ENCODE measurements at places on chromosomes 6 and 20. TPM values are rescaled to one million over a fixed set of nuclear protein-coding genes. Genes with fewer than 3 reads are reported as not detected.
A peak's percentile ranks its signal among the peaks of the same experiment; 100 is the strongest.

GRCh38 chr6:156423829-156424228 is 353.3 kb upstream of the ARID1B start:
- DNase-seq: peak; percentile 23

DNA sequence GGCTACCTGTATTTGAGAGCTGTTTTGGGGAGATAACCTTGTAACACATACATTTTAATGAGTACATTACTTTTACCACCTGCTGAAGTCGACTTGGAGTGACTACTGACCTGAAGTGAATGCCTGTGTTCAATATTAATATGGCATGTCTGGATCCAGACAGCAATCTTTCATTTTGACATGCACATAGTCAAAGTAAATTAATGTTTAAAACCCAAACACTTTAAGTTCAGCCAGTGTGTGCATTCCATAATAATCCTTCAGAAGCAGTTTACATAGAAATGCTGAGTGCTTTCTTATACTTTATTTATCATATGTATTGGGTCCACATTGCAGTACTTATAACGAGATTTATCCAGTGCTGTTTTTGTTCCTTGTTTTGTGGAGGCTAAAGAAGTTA is 38.0 kb downstream of the CDKAL1 start:
- no peak for DNase-seq

The MCCD1 gene
- total RNA-seq: not detected

DNA sequence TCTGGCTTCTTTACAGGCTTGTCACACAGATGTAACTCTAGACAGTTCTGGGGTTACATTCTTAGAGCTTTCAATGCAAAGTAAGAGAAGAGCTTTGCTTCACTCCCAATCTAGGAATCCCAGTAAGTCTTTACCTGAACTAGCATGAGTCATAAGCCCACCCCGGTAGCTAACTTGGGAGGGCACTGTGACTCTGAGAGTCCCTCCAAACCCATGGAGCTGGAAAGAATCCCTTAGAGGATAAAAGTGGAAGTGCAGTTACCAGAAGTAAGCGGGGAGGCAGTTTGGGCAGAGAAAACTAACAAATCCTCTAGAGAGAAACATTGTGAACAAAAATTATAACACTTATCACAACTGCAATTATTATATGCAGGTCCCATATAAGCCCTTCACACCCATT is 84.0 kb upstream of the SMLR1 start:
- no peak for DNase-seq

GRCh38 chr6:41258196-41258493 is 28.3 kb downstream of the TREM1 start:
- no peak for DNase-seq

The C6orf163 gene
- total RNA-seq: 2.7 TPM

GRCh38 chr6:147820520-147820919 is 312.0 kb downstream of the SAMD5 start:
- DNase-seq: no peak

- DNase-seq: no peak
Measured at GRCh38 chr6:34867484-34867883, 20.4 kb downstream of the TAF11 start.

DNA sequence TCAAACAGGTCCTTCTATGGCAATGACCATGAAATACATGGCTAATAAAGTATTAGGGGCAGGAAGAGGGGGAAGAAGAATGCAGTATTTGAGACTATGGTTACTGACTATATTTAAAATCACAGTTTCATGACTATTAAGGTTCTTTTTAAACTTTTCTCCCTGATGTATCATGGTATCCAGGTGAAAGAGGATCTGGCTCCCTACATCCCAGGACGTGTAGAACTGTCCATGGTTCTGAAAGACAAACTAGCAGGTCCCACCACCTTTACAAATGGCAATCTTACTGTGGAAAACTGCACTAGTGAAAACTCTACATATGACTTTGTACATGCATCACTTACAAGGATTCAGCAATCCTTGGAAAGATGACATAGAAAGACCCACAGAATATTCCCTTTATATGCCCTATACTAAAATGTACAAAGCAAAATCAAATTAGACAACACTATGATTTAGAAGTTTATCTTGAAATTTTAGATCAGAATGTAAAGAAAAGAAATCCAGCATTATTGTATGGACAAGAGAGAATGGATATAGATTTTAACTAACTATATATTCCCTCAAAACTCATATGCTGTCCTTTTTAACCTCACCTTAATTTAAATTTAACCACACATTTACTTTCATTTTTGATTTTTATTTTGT is 33.5 kb downstream of the RPP21 start:
- DNase-seq: no peak

- no peak for DNase-seq
Measured at GRCh38 chr20:41287327-41287726, 30.2 kb downstream of the ZHX3 start.

- DNase-seq: no peak
Measured at GRCh38 chr20:58619864-58620431, 31.1 kb upstream of the STX16 start.

DNA sequence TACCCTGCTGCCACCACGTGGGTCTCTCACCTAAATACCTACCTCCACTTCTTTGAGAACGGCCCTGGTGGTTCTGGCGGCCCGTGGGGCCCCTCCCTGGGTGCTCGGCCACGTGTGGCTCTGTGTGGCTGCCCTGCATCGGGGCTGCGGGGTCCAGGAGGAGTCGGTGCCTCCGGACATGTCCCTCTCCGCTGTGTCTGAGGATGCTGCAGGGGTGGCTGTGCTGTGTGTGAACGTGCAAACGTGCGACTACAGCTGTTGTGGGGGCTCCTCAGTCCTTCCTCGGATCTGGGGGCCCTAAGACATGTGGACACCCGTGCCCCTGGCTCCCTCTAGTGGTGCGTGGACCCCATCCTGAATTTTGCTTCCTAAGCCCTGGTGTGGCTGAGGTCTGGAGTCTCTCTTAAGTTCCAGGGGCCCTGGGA is 691.8 kb downstream of the QKI start:
- DNase-seq: no peak

The ABCF1 gene
- total RNA-seq: 64.6 TPM

GRCh38 chr20:25016471-25016870 is 23.9 kb upstream of the APMAP start:
- DNase-seq: no peak

DNA sequence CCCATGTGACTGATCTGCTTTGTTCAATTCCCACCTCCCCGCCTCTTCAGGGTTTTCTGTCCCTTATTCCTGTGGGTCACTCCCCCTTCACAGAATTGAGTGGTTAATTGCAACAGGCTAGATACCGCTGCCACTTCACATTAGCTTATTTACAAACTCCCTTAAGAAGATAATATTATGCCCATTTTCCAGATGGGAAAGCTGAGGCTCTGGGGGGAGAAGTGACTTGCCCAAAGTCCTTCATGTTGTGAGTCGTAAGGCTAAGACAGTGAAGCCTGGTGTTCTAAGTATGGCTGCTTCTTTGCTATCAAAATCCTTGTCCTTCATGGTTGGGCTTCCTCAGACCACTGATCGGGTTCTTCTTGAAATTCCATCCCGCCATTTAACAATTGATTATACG is 39.9 kb upstream of the PBOV1 start:
- DNase-seq: no peak

DNA sequence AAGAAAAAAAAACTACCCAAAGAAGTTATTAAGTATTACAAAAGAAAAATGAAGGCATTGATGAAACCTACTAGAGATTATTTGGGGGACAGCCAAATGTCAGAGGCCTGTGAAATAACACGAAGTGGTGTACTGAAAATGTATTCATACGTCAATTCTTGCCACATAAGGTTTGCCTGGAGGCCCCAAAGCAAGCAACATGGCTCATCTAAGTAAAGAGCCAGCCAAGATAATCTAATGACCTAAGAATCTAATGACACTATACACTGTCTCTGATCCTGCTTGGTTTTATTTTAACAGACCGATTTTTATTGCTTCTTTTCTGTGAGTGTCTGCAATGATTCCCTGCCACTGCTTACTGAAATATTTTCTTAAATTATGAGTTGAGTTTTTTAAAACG is 34.7 kb downstream of the FILIP1 start:
- DNase-seq: no peak

DNA sequence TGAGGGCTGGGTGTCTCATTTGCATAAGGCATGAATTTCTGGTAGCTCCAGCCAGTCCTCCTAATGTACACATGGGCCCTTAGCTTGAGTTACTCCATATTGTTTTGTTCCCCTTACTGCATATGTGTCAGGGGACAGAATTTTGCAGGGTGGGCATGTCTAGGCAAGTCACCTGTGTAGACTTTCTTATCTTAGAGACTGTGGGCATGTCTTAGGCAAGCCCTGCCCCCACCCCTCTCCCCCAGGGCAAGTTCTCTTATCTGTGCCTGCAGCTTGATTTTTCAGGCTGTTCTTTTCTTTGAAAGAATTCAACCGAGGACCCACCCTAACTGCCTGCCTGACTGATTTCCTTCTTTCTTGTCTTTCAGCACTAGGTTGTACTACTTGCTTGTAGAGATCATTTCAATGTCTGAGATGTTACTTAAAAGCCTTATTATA is 32.1 kb downstream of the NHLRC1 start:
- DNase-seq: no peak

GRCh38 chr6:110233770-110234374 is 53.6 kb downstream of the CDC40 start:
- no peak for DNase-seq

The PRRT1 gene
- 1.2 TPM for total RNA-seq

The MYBL2 gene
- total RNA-seq: 76.9 TPM

The REV3L gene
- total RNA-seq: 19.3 TPM

DNA sequence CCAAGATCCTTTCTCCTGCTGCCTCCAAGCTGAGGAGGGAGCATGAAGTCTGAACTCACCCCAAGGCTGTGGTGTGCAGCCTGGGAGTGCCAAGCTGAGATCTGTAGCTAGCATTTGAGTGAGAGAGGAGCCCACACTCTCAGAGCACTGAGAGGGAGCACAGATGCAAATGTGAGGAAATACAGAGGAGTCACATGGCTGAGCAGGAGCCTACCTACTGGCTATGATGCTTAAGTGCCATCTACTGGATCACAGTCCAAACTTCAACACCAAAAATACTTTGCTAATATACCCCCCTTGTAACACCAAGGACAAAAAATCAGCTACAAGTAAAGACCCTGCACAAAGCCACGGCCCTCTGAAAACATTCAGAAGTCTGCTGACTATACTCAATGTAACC is 94.4 kb upstream of the IMPG1 start:
- DNase-seq: no peak

GRCh38 chr6:163726037-163726695 is 311.6 kb downstream of the QKI start:
- DNase-seq: no peak

DNA sequence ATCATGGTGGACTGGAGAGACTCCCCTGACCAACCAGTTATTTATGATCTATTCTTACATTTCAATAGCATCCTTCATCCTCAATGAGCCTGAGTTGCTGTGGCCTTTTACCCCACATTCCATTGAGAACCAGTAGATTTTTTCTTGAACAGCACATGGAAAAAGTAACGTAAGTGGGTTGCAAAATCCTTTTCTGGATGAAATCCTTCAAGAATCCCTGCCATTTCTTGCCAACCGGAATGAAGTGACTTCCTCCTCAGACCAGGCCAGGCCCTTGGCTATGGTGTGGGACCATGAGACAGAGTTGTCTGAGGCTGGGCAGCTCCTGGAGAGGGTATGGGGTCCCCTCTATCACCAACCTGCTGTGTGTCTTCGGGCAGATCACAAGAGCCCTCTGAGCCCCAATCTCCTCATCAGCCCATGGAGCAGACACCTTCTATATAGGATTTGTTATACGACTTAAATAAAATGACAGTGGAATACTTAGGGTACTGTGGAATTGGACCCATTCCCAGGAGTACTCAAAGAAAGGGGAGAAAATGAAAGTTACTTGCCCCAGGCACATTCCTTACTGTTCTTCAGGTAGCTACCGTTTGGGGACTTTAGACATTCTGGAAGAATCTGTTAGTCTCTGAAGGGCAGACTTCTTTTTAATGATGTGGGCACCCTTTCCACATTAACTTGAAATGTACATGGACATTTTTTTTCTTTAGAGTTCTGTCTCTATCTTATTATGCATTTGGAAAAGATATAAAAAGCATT is 10.9 kb downstream of the EYA2 start:
- DNase-seq: no peak

GRCh38 chr20:23152308-23152892 is 66.3 kb upstream of the CD93 start:
- DNase-seq: no peak

The MTCH1 gene
- total RNA-seq: 116 TPM

DNA sequence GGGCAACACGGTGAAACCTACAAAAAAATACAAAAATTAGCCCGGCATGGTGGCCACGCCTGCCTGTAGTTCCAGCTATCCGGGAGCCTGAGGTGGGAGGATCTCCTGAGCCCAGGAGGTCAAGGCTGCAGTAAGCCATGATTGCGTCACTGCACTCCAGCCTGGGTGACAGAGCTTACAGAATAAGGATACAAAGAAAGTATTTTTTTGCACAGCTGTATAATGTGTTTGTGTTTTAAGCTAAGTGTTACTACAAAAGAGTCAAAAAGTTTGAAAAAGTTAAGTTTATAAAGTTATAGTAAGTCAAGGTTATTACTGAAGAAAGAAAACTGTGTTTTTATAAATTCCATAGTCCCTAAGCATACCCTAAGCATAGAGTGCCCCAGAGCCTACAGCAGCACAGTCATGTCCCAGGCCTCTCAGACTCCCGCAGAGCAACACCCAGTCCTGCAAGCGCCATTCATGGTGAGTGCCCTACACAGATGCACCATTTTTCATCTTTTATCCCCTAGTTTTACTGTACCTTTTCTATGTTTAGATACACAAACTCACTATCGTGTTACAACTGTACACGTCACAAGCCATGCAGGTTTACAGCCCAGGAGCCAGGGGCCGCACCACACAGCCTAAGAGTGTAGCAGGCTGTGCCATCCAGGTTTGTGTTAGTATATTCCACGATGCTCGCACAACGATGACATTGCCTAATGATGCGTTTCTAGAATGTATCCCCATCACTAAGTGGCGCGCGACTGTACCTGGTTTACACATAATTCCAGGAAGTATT is 22.4 kb downstream of the TAF4 start:
- DNase-seq: no peak

GRCh38 chr20:5077761-5078387 is 41.9 kb downstream of the PCNA start:
- DNase-seq: peak; percentile 27

DNA sequence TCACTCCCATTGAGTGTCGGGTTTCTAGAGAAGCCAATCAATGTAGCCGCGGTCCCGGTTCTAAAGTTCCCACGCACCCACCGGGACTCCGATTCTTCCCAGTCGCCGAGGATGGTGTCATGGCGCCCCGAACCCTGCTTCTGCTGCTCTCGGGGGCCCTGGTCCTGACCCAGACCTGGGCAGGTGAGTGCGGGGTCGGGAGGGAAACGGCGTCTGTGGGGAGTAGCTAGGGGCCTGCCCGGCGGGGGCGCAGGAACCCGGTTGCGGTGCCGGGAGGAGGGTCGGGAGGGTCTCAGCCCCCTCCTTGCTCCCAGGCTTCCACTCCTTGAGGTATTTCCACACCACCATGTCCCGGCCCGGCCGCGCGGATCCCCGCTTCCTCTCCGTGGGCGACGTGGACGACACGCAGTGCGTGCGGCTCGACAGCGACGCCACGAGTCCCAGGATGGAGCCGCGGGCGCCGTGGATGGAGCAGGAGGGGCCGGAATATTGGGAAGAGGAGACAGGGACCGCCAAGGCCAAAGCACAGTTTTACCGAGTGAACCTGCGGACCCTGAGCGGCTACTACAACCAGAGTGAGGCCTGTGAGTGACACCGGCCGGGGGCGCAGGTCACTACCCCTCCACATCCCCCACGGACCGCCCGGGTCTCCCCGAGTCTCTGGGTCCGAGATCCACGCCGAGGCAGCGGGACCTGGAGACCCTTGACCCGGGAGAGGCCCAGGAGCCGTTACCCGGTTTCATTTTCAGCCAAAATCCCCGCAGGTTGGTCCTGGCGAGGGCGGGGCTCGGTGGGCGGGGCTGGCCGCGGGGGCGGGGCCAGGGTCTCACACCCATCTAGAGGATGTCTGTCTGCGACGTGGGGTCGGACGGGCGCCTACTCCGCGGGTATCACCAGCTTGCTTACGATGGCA is 35.2 kb upstream of the HLA-G start:
- peak; percentile 63 for DNase-seq
